GM04504 (cell line): ENCODE measurements at places on chromosomes 6 and 20.

DNA sequence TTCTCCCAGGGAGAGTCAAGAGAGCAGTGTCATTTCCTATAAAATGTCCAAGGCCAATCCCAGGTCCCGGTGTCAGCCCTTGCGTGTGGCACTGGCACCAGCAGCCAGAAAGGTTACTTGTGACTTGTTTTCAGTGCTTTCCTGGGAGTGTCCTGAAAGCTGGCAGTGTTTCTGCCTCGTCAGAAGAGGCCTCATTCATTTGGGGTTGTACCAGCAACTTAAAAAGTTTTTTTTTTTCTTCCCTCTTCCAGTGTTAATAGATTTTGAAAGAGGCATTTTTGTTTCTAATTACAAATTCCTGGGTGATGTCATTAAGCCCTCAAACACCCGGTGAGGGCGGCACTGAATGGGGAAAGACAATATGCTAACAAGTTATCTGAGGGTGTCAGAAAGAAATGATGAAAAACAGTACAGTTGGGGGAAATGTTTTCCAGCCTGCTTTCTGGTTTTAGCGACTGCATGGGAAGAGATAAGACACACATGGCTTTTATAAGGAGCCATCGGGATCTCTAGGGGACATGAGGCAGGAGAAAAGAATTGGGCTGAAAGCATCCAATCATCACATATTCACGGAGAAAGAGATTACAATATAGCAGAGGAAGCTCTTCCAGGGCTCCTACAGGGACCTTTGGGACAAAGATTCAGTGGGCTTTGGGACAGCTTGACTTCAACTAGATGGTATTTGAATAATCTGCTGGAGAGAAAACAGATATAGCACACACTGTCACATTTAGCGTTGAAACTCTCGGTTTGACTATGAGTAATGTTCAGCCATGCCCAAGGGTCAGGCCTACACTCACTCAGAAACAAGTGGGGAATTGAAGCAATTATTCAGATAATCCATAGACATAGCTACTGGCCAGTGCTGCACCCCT is 153.0 kb downstream of the BCAS1 start:
- peak; percentile 77 for DNase-seq

GRCh38 chr6:105990151-105990550 is 96.0 kb upstream of the PRDM1 start:
- no peak for DNase-seq

- DNase-seq: no peak
Observed at GRCh38 chr6:134195985-134196384, 121.9 kb downstream of the SGK1 start.

GRCh38 chr6:24009319-24009718 is 116.7 kb upstream of the NRSN1 start:
- no peak for DNase-seq

GRCh38 chr20:48788486-48789072 is 39.2 kb downstream of the PREX1 start:
- DNase-seq: no peak

- peak; percentile 42 for DNase-seq
Observed at GRCh38 chr6:154868143-154868594, 126.9 kb upstream of the TIAM2 start.

DNA sequence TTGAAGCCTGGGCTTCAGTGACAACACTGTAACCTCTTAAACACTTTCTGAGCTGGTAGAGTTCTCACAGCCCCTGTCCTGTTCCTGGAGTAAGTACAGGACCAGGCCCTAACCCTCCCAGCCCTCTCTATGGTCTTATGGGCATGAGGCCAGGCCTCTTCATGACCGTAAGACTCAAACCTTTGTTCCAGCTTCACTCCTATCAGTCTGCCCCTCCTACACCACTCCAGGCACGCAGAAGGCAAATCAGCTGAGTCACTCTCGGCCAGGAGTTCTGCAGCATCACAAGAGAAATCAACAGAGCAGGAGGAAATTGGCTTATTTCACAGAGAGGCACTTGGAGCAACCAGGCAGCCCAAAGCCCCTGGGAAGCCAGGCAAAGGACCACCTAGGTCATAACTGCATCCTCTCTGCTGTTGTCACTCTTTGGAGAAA is 25.3 kb upstream of the CHD6 start:
- DNase-seq: no peak

DNA sequence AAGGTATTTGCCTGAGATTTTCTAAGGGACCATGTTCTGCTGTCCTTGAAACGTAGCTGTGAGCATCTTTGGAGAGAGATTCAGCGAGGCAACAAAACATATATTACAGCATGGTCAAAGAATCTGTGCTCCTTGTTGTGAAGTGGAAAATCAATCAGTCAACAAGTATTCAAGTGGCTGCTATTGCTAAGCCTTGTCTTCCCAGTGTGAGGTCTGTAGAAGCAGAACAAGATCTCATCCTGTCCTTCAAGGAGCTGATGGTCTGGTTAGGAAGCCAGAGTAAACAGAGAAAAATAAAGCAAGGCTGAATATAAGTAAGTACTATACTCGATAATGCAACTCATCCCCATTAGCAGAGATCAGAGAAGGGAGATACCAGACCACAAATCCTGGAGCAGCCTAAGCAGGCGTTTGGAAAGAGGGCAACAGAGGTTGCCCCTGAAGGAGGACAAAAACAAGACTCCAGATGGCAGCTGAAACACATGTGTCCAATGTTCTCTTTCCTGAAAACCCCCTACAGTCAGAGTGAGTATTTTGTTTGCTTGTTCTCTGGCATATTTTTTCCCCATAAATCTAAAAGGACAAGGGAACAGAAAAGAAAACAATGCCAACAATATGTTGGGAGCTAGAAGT is 392.0 kb downstream of the SYNE1 start:
- DNase-seq: no peak

DNA sequence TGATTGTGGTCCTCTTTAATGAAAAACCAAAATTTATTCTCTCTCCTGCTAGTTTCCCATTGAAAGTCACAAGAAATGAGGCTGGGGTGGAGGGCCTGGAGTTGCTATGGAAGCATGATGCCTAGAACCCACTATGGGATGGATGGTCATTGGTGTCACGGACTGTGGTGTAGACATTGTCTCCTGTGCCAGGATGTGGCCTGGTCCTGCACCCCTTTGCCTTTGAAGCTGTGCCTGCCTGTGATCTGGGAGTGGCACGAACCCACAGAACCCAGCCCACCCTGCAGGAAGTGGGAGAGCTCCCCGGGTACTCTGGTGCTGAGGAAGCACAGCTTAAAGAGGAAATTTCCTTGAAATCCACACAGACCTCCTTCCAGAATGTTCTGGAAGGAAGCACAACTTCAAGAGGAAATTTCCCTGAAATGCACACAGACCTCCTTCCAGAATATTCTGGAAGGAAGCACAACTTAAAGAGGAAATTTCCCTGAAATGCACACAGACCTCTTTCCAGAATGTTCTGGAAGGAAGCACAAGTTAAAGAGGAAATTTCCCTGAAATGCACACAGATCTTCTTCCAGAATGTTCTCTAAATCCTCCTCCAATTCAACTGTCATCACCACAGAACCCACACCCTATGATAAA is 105.6 kb downstream of the CDH26 start:
- DNase-seq: no peak
